ENCODE measurements at places on chromosomes 6 and 20. TPM values are rescaled to one million over a fixed set of nuclear protein-coding genes. Genes with fewer than 3 reads are reported as not detected.

GRCh38 chr6:124999105-124999764, 37.0 kb downstream of the RNF217 start:
- H3K27ac ChIP-seq: no peak overlapping the region
- H3K36me3 ChIP-seq: no peaks in the 10 kb centered on the region
- H3K27me3 ChIP-seq: no peaks in the 10 kb centered on the region
- DNase-seq: no peak

DNA sequence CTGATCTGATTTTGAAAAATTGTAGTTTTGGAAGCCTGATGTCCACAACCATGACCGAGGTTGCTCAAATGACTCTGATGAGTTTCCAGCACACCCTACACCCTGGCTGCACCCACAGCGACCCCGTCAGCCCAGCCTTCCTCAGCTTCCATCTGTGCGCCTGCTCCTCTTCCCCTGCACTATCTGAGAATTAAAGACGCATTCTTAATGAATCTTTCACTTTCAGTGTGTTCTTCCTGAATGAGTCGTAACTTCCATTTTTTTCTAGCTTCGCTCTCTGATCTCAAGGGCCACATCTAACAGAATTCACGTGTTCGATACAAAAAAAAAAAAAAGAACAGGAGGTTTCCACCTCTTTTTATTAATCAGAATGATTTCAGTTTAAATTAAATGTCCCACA, 21.3 kb upstream of the RREB1 start:
- no peak overlapping the region for H3K27ac ChIP-seq
- DNase-seq: peak; percentile 57
- H3K27me3 ChIP-seq: peaks cover 5% of the 10 kb centered on the region
- peaks cover 28% of the 10 kb centered on the region for H3K4me1 ChIP-seq
- peak overlapping the region; percentile 21 for H3K4me3 ChIP-seq

CALHM4 gene
- not detected for total RNA-seq

FBXO5 gene
- 41.8 TPM for total RNA-seq

- H3K36me3 ChIP-seq: no peaks in the 10 kb centered on the region
- H3K4me1 ChIP-seq: no peaks in the 10 kb centered on the region
- H3K27me3 ChIP-seq: peaks cover 3% of the 10 kb centered on the region
- H3K27ac ChIP-seq: no peak overlapping the region
Measured at GRCh38 chr6:53979468-53980067, 131.7 kb upstream of the MLIP start.

DNA sequence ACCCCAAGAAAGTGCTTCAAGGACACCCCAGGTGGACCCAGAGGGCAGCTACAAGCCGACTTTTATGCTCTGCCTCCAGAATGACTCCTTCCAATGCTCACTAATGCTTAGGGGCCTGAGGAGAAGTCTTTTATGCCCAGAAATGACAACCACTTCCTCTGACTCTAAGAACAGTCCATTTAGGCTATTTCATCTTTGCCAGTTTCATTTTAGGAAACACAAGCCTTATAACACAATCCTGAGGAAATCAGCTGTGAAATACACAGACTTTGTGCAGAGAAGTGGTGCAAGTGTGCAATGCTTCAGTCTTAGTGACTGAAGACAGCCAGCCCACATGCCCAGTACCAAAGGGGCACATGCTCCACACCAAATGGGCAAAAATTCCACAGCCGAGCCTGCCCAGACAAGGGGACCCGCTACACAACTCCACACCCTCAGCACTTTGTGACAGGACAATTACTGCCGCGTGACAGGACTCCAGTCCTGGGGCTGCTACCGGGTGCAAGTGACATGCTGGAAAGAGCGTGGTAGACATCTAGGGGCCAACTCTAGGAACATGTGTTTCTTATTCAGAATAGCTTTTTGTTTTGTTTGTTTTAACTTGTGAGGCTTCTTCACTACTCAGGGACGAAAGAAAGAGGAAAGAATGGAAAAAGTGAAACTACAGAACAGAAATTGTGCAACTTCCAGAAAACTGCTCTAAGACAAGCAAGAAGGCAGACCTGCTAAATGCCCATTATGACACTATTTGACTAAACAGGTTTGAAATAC, 28.2 kb upstream of the PLAGL1 start:
- peak; percentile 28 for DNase-seq
- peaks cover 11% of the 10 kb centered on the region for H3K4me1 ChIP-seq
- H3K27ac ChIP-seq: no peak overlapping the region
- no peaks in the 10 kb centered on the region for H3K36me3 ChIP-seq
- H3K4me3 ChIP-seq: no peak overlapping the region
